Mesothelial cell of epicardium (in vitro differentiated cells): ENCODE measurements at places on chromosomes 5 and 9.

GRCh38 chr5:9622971-9623421 is 7.2 kb downstream of the TAS2R1 start:
- H3K4me3 ChIP-seq: no peak overlapping the region
- H3K27me3 ChIP-seq: no peaks in the 10 kb centered on the region
- peaks cover 37% of the 10 kb centered on the region for H3K4me1 ChIP-seq
- no peak for DNase-seq

- H3K36me3 ChIP-seq: peaks cover 2% of the 10 kb centered on the region
- H3K27me3 ChIP-seq: no peaks in the 10 kb centered on the region
- DNase-seq: no peak
- peaks cover 8% of the 10 kb centered on the region for H3K4me1 ChIP-seq
These were observed 60.3 kb upstream of the MAP3K1 start for GRCh38 chr5:56755036-56755555.

- H3K27ac ChIP-seq: no peak overlapping the region
- DNase-seq: no peak
- H3K27me3 ChIP-seq: no peaks in the 10 kb centered on the region
- no peak overlapping the region for H3K4me3 ChIP-seq
- H3K36me3 ChIP-seq: no peaks in the 10 kb centered on the region
- peaks cover 32% of the 10 kb centered on the region for H3K4me1 ChIP-seq
These were observed 11.6 kb upstream of the AKNA start for GRCh38 chr9:114399381-114399780.

GRCh38 chr5:35849860-35850259 is 6.8 kb upstream of the IL7R start:
- no peaks in the 10 kb centered on the region for H3K36me3 ChIP-seq
- peaks cover 2% of the 10 kb centered on the region for H3K27me3 ChIP-seq
- H3K27ac ChIP-seq: no peak overlapping the region
- H3K4me3 ChIP-seq: no peak overlapping the region
- peaks cover 2% of the 10 kb centered on the region for H3K4me1 ChIP-seq

GRCh38 chr5:170176916-170177315 is 55.9 kb upstream of the C5orf58 start:
- no peak overlapping the region for H3K27ac ChIP-seq
- H3K4me3 ChIP-seq: no peak overlapping the region
- no peaks in the 10 kb centered on the region for H3K4me1 ChIP-seq
- no peaks in the 10 kb centered on the region for H3K27me3 ChIP-seq

DNA sequence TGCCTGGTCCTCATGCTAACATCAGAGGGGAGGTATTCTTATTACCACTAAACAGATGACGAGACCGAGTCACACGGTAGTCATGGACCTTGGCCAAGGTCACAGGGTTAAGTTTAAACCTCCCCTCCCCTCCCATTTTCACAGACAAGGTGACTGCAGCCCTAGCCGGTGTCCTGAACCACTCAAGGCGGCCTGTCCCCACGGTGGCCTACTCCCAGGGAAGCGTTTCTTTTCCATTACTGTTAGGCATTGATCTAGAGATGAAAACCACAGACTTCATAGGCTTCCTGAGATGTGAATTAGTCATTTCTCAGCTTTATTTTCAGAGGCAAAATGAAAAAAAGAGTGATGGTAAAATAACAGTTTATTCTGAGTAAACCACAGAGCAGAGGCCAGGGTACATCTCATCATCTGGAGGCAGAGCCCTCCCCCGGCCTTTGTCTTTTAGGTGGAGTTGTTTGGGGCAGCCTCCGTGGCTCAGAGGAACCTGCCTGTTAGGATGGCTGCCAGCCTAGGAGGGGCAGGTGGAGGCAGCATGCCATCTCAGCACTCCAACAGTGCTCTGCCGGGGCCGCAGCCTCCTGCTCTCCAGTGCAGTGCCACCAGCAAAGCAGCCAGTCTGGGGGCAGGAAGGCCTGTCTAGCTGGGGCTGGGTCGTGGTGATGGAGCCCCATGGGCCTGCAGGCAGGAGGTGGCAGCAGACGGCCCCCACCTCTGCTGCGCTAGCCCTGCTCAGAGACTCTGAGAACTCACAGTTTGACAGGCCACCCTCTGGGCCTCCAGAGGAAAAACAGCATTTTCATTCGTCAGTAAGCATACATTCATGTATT is 71.2 kb downstream of the RAPGEF1 start:
- no peak for DNase-seq
- peak overlapping the region; percentile 59 for H3K27ac ChIP-seq
- no peaks in the 10 kb centered on the region for H3K27me3 ChIP-seq
- peaks cover 31% of the 10 kb centered on the region for H3K4me1 ChIP-seq
- H3K36me3 ChIP-seq: peaks cover 16% of the 10 kb centered on the region

GRCh38 chr9:119986713-119987112 is 593.3 kb downstream of the CDK5RAP2 start:
- DNase-seq: no peak
- H3K4me3 ChIP-seq: no peak overlapping the region
- H3K27ac ChIP-seq: no peak overlapping the region
- H3K27me3 ChIP-seq: peaks cover 55% of the 10 kb centered on the region
- no peaks in the 10 kb centered on the region for H3K4me1 ChIP-seq

- H3K27ac ChIP-seq: no peak overlapping the region
- peaks cover 14% of the 10 kb centered on the region for H3K4me1 ChIP-seq
- DNase-seq: no peak
These were observed 10.3 kb downstream of the ZFR start for GRCh38 chr5:32434221-32434620.
